RCC 7860 (cell line): ENCODE measurements at places on chromosomes 2 and 18.

DNA sequence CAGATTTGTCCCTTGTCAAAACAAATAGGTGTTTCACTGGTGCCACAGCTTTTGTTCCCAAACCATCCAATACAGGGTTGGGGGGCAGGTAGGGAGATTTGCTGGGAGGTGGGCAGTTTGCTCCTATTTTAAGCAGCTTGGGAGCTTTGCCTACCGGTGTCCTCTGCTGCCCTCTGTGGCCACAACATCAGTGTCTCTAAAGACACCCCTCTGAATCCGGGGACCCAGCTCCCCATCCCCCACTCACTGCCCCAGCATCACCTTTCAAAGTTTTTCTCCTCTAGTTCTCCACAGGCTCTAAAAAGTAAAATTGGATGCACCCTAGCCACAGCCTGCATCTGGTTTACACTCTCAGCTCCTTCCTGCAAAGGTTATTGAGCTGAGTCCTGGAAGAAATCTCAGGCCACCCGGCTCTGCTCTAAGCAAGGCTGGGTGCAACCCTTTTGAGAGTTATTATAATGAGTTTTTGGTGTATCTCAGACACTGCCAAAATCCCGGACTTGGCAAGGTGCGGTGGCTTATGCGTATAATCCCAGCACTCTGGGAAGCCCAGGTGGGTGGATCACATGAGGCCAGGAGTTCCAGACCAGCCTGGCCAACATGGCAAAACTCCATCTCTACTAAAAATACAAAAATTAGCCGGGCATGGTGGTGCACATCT lies 2.9 kb upstream of the EPAS1 start:
- DNase-seq = no peak

DNA sequence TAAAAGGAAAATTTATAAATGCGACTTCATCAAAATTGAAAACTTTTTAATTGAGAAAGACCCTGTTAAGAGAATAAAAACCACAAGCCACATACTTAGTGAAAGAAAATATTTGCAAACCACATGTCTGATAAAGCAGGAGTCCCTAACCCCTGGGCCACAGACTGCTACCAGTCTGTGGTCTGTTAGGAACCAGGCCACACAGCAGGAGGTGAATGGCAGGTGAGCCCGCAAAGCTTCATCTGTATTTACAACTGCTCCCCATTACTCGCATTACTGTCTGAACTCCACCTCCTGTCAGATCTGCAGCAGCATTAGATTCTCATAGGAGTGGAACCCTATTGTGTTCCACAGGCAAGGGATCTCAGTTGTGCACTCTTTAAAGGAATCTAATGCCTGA lies 95.5 kb upstream of the CRACDL start:
- no peak for DNase-seq

- DNase-seq = no peak
Measured at GRCh38 chr2:238280083-238280825, 8.2 kb downstream of the PER2 start.

DNA sequence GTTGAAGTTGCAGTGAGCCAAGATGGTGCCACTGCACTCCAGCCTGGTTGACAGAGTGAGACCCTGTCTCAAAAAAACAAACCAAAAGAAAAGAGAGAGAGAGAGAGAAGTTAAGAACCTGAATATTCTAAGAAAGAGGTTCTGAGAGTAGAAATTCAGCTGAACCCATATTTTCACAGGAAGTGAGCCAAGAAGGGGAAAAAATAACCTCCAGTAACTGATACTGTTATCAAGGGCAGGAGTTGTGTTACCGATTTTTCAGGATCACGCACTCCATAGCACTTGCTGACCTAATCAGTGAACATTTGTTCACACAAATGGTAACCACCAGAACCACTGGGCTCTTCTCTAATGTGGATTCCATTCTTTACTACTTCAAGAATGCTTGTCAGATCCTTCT lies 39.1 kb upstream of the BZW1 start:
- DNase-seq = no peak

- DNase-seq = no peak
Measured at GRCh38 chr18:24913507-24914170, 438.3 kb downstream of the ZNF521 start.

- no peak for DNase-seq
Measured at GRCh38 chr2:102950371-102950946, 188.6 kb downstream of the TMEM182 start.
